ENCODE measurements at places on chromosomes 1 and 21.
A peak's percentile ranks its signal among the peaks of the same experiment; 100 is the strongest.

GRCh38 chr1:17984583-17984982 is 123.0 kb upstream of the IGSF21 start:
- peak; percentile 28 for DNase-seq

DNA sequence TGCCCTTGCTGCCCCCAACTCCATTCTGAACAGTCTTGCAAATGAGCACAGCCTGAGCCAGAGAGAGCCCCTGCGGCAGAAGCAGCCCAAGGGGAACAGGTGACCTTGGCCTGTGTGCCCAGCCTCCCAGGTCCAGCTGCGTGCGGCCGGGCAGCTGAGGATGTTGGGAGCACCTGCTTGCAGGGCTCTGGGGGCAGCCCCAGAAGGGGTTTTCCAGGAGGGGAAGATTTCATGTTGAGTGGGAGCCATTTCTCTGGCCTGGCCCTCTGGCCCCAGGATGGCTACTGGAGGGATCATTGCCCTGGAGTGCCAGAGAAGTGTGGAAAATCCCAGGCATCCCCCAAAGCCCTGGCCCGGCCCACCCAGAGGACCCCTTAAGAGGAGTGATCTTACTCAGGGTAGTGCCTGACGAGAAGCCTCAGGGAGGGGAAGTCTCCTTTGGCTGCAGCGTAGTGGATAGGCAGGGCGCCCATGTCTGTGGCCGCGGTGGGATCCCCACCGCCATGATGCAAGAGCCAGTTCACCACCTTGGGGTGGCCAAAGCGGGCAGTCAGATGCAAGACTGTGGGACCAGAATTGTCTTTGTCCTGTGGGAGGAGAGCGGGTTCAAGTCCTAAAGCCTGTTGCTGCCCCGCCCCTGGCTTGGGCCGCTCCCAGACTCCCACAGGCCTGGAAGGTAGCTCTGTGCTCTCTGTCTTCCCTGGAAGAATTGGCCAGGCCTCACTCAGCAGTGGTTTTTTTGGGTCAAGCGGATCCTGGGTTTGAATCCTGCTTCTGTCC is 20.6 kb upstream of the RNU1-4 start:
- no peak for DNase-seq

DNA sequence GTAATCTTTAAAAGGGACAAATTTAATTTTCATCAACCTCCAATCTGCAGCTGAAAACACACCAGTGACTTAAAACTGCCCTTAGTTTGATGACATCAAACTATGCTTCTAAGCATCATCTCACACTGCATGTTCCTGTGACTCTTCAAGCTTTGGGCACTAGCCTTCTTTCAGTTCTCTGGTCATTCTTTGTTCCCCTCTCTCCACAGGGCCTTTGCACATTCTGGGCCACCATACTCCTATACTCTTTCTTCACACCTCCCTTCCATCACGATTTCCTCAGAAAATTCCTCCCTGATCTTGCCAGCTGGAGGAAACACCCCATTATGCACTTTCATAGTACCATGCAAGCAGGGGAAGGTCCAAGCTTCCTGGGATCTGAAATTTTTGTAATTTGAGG is 77.6 kb upstream of the ZNF326 start:
- no peak for DNase-seq

DNA sequence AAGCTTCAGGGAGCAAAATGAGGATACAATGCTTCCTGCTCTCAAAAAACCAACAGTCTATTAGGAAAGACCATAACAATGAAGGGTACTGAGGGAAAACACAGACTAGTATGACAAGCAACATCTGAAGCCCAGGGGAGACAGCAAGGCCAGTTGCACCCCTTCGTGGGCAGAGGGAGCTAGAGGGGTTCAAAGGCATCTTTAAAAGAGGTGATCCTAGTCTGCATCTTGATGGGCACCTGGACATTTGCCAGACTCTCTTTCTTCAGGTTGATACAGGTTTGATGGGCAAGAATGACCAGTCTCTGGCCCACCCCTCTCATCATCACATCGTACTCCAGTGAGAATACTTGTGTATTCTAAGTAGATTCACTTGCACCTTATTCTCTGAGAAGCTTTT is 177.7 kb downstream of the VAV3 start:
- DNase-seq = no peak

- no peak for DNase-seq
Observed at GRCh38 chr1:171345536-171345935, 31.6 kb downstream of the FMO4 start.

GRCh38 chr1:244857761-244858160 is 6.6 kb downstream of the HNRNPU start:
- no peak for DNase-seq
